Mammary microvascular endothelial cell (primary cell): ENCODE measurements at places on chromosomes 6 and 20. TPM values are rescaled to one million over a fixed set of nuclear protein-coding genes. Genes with fewer than 3 reads are reported as not detected.

The C6orf141 gene
- 10.6 and 11.3 TPM in 2 replicates for total RNA-seq

The SIRPD gene
- not detected in 2 replicates for total RNA-seq

The BLTP3A gene
- total RNA-seq: 6.1 and 7.1 TPM in 2 replicates

The IL17F gene
- total RNA-seq: not detected in 2 replicates

The TFAP2A gene
- not detected in 2 replicates for total RNA-seq

The KHDRBS2 gene
- total RNA-seq: not detected in 2 replicates

The TEAD3 gene
- total RNA-seq: 0.15 and 0.27 TPM in 2 replicates

The MYLK2 gene
- 1.4 and 2.7 TPM in 2 replicates for total RNA-seq

The SNX21 gene
- 11.6 and 27.0 TPM in 2 replicates for total RNA-seq

The SLC13A3 gene
- total RNA-seq: not detected in 2 replicates

The ZC2HC1B gene
- not detected in 2 replicates for total RNA-seq

The BANF2 gene
- not detected in 2 replicates for total RNA-seq

The LRP11 gene
- total RNA-seq: 17.5 and 18.4 TPM in 2 replicates

The GPR63 gene
- under 0.01 TPM in 1 of 2 replicates, not detected in the other for total RNA-seq

The LRRC73 gene
- total RNA-seq: not detected in 2 replicates

The PMEPA1 gene
- total RNA-seq: 0.20 and 0.73 TPM in 2 replicates

The TRIM40 gene
- total RNA-seq: not detected in 2 replicates

The MSH5 gene
- 8.3 and 14.5 TPM in 2 replicates for total RNA-seq

The KHDC3L gene
- total RNA-seq: not detected in 2 replicates

The DYNLRB1 gene
- total RNA-seq: 153 and 157 TPM in 2 replicates

The SYCP2L gene
- not detected in 2 replicates for total RNA-seq

The TSBP1 gene
- total RNA-seq: not detected in 2 replicates

The SNRPB gene
- total RNA-seq: 745 and 757 TPM in 2 replicates

The HNF4A gene
- not detected in 2 replicates for total RNA-seq

The WRNIP1 gene
- 53.2 and 61.8 TPM in 2 replicates for total RNA-seq

The SRPK1 gene
- 46.8 and 50.1 TPM in 2 replicates for total RNA-seq

The KCNK16 gene
- not detected in 2 replicates for total RNA-seq

The RNF144B gene
- 74.5 and 77.0 TPM in 2 replicates for total RNA-seq

The SALL4 gene
- under 0.01 and 0.10 TPM in 2 replicates for total RNA-seq

The DEF6 gene
- total RNA-seq: 0.44 and 1.5 TPM in 2 replicates

The NKX2-2 gene
- not detected in 2 replicates for total RNA-seq

The ITPA gene
- 62.8 and 65.4 TPM in 2 replicates for total RNA-seq

The MARCKS gene
- total RNA-seq: 184 and 195 TPM in 2 replicates

The CDC5L gene
- total RNA-seq: 20.3 and 22.1 TPM in 2 replicates

The SIRT5 gene
- 7.5 and 9.0 TPM in 2 replicates for total RNA-seq

The FAXC gene
- 0.20 and 2.5 TPM in 2 replicates for total RNA-seq

The LKAAEAR1 gene
- not detected in 2 replicates for total RNA-seq

The SNRPB2 gene
- 51.9 and 65.6 TPM in 2 replicates for total RNA-seq

The NR2E1 gene
- total RNA-seq: not detected in 2 replicates

The MUCL3 gene
- total RNA-seq: 0.07 TPM in 1 of 2 replicates, not detected in the other

The NNAT gene
- not detected in 2 replicates for total RNA-seq

The HLA-DQB2 gene
- total RNA-seq: not detected in 2 replicates

The EYS gene
- not detected in 2 replicates for total RNA-seq

The GJA10 gene
- not detected in 2 replicates for total RNA-seq

The TMC2 gene
- not detected in 2 replicates for total RNA-seq

The NHSL1 gene
- total RNA-seq: 35.1 and 38.9 TPM in 2 replicates

The SASH1 gene
- total RNA-seq: 61.2 and 67.7 TPM in 2 replicates

The KCNQ5 gene
- not detected in 2 replicates for total RNA-seq

The ABCC10 gene
- total RNA-seq: 17.1 and 19.1 TPM in 2 replicates

The C20orf202 gene
- not detected in 2 replicates for total RNA-seq
